ENCODE measurements at places on chromosomes 6 and 20.
A peak's percentile ranks its signal among the peaks of the same experiment; 100 is the strongest.

DNA sequence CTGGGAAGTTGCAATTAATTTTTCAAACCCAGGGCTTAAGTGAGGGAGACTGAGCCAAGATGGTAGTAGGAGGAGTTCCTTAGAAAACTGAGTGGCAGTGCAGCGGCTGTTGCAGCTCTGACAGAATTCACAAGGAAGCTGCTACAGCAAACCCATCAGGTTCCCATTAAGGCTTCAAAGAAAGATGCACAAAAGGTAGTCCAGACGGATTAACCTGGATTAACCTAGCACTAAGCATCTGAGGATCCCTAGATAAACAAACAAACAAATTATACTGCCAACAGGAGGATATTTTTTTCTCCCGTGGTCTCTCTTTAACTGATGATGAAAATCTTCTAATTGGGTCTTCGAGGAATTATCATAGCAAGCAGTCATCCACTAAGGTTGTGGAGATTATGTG, 5.2 kb downstream of the TENT5A start:
- H3K4me3 ChIP-seq = no peak overlapping the region
- no peaks in the 10 kb centered on the region for H3K4me1 ChIP-seq
- H3K27ac ChIP-seq = no peak overlapping the region
- no peaks in the 10 kb centered on the region for H3K36me3 ChIP-seq
- DNase-seq = no peak

- DNase-seq = no peak
- no peak overlapping the region for H3K27ac ChIP-seq
- no peak overlapping the region for H3K4me3 ChIP-seq
- H3K27me3 ChIP-seq = peaks cover 11% of the 10 kb centered on the region
- peaks cover 5% of the 10 kb centered on the region for H3K4me1 ChIP-seq
These were observed 112.0 kb upstream of the CARMIL1 start for GRCh38 chr6:25166955-25167748.

- H3K4me3 ChIP-seq = no peak overlapping the region
- peaks cover 16% of the 10 kb centered on the region for H3K27me3 ChIP-seq
- H3K4me1 ChIP-seq = peaks cover 47% of the 10 kb centered on the region
- H3K27ac ChIP-seq = no peak overlapping the region
These were observed 167.5 kb upstream of the PMEPA1 start for GRCh38 chr20:57877131-57877824.

DNA sequence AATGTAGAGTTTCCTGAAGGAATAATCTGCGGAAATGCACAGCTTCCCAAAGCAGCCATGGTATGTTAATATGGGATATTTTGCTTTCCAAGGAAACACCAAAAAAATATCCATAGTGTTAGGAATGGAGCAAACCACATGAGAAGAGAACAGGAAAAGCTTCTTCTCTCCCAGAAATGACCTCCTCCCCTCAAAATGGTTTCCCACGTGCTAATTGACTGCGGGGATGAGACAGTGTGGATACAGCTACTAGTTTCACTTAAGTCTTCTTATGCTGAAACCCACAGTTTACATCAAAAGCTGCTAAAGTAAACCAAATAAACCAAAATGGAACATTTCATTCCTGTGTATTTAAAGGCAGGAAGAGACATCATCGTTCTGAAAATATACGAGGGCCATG, 69.4 kb downstream of the FYN start:
- H3K36me3 ChIP-seq = peaks cover 18% of the 10 kb centered on the region
- peaks cover 56% of the 10 kb centered on the region for H3K4me1 ChIP-seq
- H3K27ac ChIP-seq = no peak overlapping the region

- H3K4me1 ChIP-seq = peaks cover 46% of the 10 kb centered on the region
- H3K4me3 ChIP-seq = no peak overlapping the region
- H3K27ac ChIP-seq = peak overlapping the region; percentile 46
- no peaks in the 10 kb centered on the region for H3K36me3 ChIP-seq
- peaks cover 4% of the 10 kb centered on the region for H3K27me3 ChIP-seq
These were observed 77.0 kb downstream of the ATXN1 start for GRCh38 chr6:16684195-16684689.

Measured in nephron progenitor cell (in vitro differentiated cells).